ENCODE measurements at places on chromosomes 4 and X. TPM values are rescaled to one million over a fixed set of nuclear protein-coding genes. Genes with fewer than 3 reads are reported as not detected.
A peak's percentile ranks its signal among the peaks of the same experiment; 100 is the strongest.

- DNase-seq, result no peak
- no peak overlapping the region for H3K4me3 ChIP-seq
- H3K27me3 ChIP-seq, result no peaks in the 10 kb centered on the region
- H3K27ac ChIP-seq, result no peak overlapping the region
Measured at GRCh38 chrX:150813922-150814321, 84.5 kb downstream of the CD99L2 start.

DNA sequence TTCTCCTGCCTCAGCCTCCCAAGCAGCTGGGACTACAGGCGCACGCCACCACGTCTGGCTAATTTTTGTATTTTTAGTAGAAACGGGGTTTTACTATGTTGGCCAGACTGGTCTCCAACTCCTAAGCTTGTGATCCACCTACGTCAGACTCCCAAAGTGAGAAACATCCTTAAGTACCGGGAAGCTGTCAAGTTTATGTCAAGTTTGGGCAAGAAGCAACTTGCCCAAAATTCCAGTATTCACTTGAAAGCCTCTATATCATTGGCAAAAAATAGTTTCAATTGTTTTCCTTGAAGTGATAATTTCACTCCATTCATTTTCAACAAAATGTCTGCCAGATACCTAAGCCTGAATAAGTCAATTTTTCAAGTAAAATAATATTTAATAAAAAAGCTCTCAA is 370.0 kb downstream of the FBXO8 start:
- H3K36me3 ChIP-seq, result no peaks in the 10 kb centered on the region
- no peak overlapping the region for H3K27ac ChIP-seq
- DNase-seq, result no peak

DGKK gene
- 0.96 TPM for total RNA-seq

GRCh38 chr4:76083386-76083988 is 9.0 kb downstream of the ART3 start:
- H3K4me1 ChIP-seq, result no peaks in the 10 kb centered on the region
- H3K27ac ChIP-seq, result no peak overlapping the region
- H3K36me3 ChIP-seq, result no peaks in the 10 kb centered on the region
- H3K27me3 ChIP-seq, result no peaks in the 10 kb centered on the region
- no peak overlapping the region for H3K4me3 ChIP-seq
- DNase-seq, result no peak

KLKB1 gene
- total RNA-seq, result 1.4 TPM

DNA sequence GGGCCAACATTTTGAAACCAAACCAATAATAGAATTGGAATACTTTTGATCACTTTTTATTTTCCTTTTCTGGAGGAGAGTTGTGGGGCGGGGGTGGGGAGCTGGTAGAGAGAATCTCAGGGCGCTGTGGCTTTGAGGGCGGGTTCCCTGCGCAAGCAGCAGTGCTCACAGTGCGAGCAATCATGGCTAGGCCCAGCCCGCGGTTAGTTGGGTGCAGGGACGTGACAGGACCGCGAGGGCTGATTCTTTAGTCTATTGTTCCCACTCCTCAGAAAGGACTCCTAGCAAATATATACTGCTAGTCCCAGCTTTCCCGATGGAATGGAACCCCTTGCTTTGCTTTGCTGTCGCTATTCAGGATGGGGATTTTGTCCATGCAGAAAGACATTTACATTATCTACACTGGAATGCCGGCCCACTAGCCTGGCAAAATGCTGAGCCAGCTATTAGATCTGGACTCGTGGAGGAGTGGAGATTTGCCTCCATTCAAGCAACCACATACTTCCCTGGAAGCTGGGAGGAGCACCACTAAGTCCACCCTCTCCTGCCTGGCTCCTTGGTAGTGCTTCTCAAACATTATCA is 23.9 kb upstream of the APLN start:
- peak overlapping the region; percentile 53 for H3K4me3 ChIP-seq
- H3K4me1 ChIP-seq, result peaks cover 5% of the 10 kb centered on the region
- H3K36me3 ChIP-seq, result no peaks in the 10 kb centered on the region
- no peaks in the 10 kb centered on the region for H3K27me3 ChIP-seq

- no peaks in the 10 kb centered on the region for H3K27me3 ChIP-seq
- no peak overlapping the region for H3K27ac ChIP-seq
- H3K4me1 ChIP-seq, result no peaks in the 10 kb centered on the region
- no peak overlapping the region for H3K4me3 ChIP-seq
- no peaks in the 10 kb centered on the region for H3K36me3 ChIP-seq
- DNase-seq, result no peak
Measured at GRCh38 chr4:175453456-175453855, 358.6 kb downstream of the GPM6A start.

DNA sequence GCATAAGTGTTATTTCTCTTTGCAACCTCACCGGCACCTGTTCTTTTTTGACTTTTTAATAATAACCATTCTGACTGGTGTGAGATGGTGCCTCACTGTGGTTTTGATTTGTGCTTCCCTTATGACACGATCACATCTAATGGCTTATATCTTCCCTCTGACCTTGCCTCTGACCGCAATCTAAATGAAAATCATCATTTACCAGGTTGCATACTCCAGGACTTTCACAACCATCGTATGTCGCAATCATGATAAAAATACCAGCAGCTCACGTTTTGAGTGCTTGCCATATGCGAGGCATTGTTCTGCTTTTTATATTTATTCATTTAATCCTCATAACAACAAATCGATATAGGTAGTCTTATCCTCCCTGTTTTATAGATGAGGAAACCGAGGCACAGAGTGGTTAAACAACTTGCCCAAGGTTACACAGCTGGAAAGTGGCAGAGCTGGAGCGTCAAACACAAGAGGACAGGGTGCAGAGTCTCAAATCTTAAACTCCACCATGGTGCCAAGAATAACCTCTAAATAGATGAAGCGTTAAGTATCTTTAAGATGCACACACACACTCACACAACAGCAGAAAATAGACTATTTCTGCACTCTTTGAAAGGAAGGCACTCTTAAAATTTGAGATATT is 102.2 kb downstream of the SEL1L3 start:
- no peaks in the 10 kb centered on the region for H3K27me3 ChIP-seq
- H3K4me3 ChIP-seq, result no peak overlapping the region
- no peaks in the 10 kb centered on the region for H3K4me1 ChIP-seq
- DNase-seq, result no peak

- H3K36me3 ChIP-seq, result peaks cover 4% of the 10 kb centered on the region
- no peaks in the 10 kb centered on the region for H3K4me1 ChIP-seq
- H3K4me3 ChIP-seq, result peak overlapping the region; percentile 37
- peak overlapping the region; percentile 66 for H3K27ac ChIP-seq
- peak; percentile 44 for DNase-seq
Measured at GRCh38 chrX:154486052-154486395, 391 bp downstream of the UBL4A start.

- no peak overlapping the region for H3K27ac ChIP-seq
- no peaks in the 10 kb centered on the region for H3K36me3 ChIP-seq
- DNase-seq, result no peak
- H3K27me3 ChIP-seq, result no peaks in the 10 kb centered on the region
- no peak overlapping the region for H3K4me3 ChIP-seq
Measured at GRCh38 chr4:90572996-90573395, 445.8 kb downstream of the CCSER1 start.

CXCL6 gene
- not detected for total RNA-seq

GRCh38 chrX:115958687-115959359 is 211.7 kb upstream of the AGTR2 start:
- no peak for DNase-seq
- H3K36me3 ChIP-seq, result no peaks in the 10 kb centered on the region
- H3K27me3 ChIP-seq, result no peaks in the 10 kb centered on the region
- H3K4me3 ChIP-seq, result no peak overlapping the region
- H3K4me1 ChIP-seq, result no peaks in the 10 kb centered on the region
- no peak overlapping the region for H3K27ac ChIP-seq

- no peak for DNase-seq
- H3K27ac ChIP-seq, result no peak overlapping the region
- no peak overlapping the region for H3K4me3 ChIP-seq
- no peaks in the 10 kb centered on the region for H3K36me3 ChIP-seq
- H3K4me1 ChIP-seq, result no peaks in the 10 kb centered on the region
Measured at GRCh38 chr4:147964266-147964880, 232.5 kb downstream of the ARHGAP10 start.
